ENCODE measurements at places on chromosomes 4 and X.

DNA sequence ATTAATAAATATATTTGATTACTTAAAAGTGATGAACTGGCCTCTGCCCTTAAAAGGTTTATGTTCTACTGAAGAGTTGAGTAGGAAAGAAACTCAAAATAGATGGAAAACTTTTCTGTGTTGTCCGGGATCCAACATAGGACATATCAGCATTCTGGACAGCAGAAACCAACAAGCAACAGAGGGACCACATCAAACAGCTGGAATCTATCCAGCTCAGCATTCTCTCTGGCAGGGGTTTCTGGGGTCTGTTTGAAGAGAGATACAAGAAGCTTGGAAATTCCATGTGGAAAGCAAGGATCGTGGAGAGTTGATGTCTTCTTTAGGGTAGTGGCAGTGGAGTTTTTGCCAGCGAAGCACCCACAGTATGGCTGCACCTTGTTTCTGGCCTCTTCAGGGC lies 43.6 kb downstream of the ZCCHC12 start:
- DNase-seq = no peak

DNA sequence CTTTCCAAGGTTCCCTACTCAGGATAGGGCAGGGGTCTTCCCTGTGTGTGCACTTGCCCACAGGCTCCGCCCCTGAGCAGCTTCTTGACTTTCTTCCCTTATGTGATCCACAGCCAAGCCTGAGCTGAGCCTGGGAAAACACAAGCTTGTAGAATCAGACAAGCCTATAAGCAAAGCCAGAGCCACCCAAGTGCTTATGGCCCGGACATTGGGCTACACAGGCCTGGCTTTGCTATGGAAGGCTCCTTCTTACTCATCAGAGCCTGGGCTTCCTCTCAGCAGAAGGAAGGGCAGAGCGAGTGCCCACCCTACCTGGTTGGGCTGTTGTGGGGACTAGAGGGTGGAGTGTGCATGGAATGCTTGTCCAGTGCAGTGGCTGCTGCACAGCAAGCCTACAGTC lies 1.3 kb upstream of the TNIP2 start:
- no peak for DNase-seq

- DNase-seq = no peak
Observed at GRCh38 chr4:176939445-176939844, 146.7 kb upstream of the VEGFC start.

- DNase-seq = no peak
Observed at GRCh38 chr4:1674682-1675081, 9.4 kb downstream of the FAM53A start.

DNA sequence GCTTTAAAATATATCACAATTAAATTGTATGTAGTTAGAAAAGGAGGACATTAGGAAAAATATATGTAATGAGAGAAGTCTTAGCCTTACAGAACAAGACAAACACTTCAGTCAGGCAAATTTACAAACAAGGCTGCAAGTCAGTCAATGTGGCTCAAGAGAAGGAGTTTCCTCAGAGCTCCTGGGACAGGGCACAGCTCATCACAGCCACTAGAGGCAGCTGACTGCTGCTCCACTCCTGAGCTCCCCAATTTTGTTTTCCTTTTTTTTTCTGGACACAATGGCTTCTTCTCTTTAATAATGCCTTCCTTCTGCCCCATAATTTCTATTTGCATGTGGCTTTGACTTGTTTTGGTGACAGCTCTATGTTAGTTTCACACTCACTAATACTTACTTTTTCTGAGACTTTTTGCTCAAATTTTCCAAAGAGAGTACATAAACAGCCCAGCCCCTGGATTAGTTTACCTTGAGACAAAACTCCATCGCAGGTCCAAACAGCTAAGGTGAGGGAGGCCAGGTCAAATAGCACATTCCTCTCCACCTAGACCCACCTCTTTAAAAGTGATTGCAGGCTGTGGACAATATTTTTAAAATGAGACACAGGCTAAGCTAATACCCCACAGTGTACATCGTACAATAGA lies 850.4 kb upstream of the FRG1 start:
- DNase-seq = no peak

GRCh38 chr4:88196523-88197185 lies 38.2 kb upstream of the ABCG2 start:
- DNase-seq = no peak

- no peak for DNase-seq
Observed at GRCh38 chrX:46328133-46328532, 217.1 kb downstream of the ZNF674 start.

- peak; percentile 1 for DNase-seq
Observed at GRCh38 chrX:123422875-123423274, 238.8 kb downstream of the GRIA3 start.

- DNase-seq = no peak
Observed at GRCh38 chrX:130909469-130910136, 6.6 kb upstream of the ENOX2 start.

DNA sequence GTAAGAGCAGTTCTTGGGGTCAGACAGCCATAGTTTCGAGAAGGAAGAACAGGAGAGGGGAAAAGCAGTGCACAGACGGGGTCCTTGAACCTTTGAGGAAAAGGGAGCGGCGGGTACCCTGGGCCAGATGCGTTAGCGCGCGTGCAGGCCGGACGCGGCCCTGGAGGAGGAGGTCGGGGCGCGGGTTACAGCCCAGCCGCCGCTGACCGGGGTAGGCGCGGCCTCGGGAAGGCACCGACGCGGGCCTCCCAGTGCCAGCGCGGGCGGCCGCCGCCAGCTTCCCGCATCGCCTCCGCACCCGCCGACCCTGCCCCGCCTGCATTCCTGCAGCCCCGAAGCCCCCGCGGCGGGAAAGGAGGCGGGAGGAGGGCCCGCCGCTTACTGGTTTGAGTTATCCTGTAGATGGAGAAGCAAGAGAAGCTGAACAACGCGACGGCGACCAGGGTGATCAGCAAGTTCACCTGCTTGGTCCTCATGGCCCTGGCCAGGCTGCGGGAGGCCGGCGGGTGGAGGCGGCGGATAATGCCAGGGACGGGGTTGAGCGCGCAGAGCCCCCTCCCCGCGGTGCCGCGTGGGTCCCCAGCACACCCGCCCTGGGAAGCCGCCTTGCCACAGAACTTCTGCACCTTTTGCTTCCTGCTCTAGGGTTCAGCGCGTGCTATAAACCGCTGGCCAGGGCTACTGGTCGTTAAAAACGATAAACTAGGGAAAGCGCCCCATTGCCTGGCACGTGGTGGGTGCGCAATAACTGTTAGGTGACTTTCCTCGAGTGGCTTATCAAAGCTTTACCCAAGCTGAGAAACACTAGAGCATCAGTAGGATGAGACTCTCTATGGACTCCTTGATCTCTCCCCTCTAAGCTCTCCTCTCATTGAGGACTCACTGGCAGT lies at the start of gene MGAT4D:
MGAT4D (minus strand) TSS at position 547 of the 890 bp plus-strand sequence; CDS start at position 476, 71 bp downstream.
- DNase-seq = peak; percentile 9

- peak; percentile 11 for DNase-seq
Observed at GRCh38 chrX:31213941-31214340, 142.1 kb upstream of the FTHL17 start.

DNA sequence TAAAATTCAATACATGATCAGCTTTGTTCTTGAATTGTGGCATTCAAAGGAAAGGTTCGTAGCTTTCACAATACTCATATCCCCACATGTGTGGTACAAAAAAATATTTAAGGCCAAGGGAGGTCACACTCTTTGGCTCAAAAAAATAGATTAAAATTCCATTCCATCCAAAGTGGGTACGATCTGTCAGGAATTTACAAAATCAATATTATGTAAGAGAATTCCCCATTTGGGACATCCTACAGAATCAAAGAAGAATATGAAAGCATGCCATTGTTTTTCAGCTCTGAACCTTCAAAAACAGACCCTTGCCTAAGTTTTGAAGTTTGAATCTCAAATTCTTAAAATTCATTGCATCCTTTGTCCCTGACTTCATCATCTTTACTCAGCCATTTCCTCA lies 85.8 kb downstream of the MID1 start:
- DNase-seq = no peak

- peak; percentile 32 for DNase-seq
Observed at GRCh38 chr4:15729910-15730533, 27.2 kb downstream of the BST1 start.

DNA sequence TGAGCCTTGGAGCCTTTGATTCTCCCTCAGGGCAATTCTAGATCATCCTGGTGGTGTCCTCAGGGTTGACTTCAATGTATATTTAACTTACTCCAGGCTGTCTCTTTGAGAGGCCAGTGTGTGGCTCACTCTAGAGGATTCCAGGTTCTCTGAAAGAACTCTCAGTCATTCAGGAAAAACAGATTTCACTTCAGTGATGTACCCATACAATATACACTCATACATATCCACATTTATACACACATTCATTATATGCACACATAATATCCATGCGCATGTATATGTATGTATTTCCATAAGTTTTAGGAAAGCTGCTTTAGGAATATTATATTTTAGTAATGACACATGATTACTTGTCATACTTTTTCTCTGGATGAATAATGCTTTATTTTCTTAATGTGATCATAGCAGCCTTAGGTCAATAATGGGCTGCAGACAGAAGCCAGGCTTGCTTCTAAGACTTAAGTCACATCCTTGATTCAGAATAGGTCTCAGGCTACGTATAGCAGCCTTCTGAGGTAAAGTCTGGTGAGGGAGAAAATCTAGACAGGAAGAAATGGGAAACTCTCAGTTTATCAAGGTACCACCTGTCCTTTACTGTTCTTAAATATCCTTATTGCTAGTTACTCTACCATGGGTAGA lies 397.0 kb downstream of the GPAT3 start:
- DNase-seq = no peak

DNA sequence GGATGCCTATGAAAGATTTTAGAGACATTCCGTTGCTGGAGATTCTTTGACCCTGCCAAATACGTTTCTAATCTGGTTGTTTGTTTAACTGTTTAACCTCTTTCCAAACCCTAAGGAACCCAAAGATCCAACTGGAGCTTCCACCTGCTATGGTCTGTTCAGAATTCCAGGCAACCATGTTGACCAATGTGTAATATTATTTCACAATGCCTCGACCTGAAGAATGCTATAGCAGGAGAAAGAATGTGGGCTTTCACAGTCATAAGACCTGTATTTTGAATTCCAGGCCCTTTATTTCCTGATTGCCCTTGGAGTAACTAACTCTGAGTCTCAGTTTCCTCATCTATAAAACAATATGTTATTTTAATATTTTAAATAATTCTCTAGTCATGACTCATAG lies 90.8 kb downstream of the COL25A1 start:
- DNase-seq = no peak

DNA sequence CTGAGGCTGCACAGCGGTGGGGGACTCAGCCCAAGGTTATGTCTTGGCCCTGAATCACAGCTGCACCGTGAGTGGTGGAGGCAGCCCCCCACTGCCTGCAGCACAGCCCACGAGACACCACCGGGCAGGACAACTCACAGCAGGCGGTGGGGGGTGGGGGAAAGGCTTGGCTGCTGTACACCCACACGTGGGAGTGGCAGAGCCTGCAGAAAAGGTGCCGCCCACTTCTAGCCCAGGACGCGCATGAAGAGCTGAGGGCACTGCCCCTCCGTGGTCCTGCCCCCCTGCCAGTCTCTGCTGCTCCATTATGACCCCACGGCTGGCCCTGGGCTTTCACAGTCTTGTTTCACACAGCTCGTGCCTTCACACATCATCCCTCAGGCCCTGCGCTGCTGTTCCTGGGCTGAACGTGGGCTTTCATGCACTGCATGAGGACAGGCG lies 40.8 kb downstream of the FGFRL1 start:
- DNase-seq = no peak

DNA sequence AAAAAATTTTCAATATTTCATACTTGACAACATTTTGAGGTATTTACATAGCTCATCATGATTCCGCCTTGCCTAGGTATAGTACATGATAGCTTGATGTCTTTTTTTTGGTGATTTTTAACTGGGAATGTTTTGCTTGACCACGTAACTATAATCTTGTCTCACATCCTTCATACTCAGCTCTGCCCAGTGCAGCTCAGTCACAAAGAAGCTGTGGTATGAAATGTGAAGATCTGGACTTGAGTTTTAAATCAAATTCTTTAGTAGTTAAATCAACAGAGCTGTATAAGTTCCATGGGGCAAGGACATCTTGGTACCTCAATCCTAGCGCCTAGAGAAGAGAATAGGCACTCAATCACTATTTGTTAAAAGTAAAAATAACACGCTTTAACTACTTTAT lies 276.3 kb upstream of the DKK2 start:
- DNase-seq = no peak

GRCh38 chr4:181952478-181952877 lies 290.7 kb upstream of the TENM3 start:
- DNase-seq = no peak

GRCh38 chrX:150227321-150227860 lies 135.7 kb upstream of the MAMLD1 start:
- DNase-seq = no peak

DNA sequence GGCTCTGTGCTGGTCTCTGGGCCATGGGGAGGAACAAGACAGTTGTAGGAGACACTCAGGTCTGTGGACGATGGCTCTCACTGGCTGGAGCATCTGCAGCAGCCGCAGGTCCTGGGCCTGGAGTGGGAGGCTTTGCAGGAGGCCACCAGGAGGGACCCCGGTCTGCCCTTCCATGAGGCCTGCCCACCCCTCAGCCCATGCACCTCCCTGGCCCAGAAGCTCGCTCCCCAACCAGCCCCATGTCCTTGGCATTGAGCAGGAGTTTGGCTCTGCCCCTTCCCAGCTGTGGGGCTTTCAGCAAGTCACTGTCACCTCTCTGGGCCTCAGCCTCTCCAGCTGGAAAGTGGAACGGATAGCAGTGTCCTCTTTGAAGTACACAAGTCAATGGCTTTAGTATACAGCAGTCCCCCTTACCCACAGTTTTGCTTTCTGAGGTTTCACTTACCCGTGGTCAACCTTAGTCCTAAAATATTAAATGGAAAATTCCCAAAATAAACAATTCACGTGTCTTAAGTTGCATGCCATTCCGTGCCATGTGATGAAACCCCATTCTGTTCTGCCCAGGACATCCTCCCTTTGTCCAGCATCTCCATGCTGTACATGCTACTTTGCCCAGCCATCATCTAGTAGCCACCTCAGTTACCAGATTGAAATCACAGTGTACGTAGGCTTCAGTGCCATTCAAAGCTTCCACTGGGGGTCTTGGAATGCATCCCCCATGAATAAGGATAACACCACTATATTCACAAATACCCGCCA lies 104.0 kb downstream of the CPZ start:
- DNase-seq = no peak

GRCh38 chr4:169030562-169030982 lies 20.5 kb upstream of the CBR4 start:
- DNase-seq = no peak

DNA sequence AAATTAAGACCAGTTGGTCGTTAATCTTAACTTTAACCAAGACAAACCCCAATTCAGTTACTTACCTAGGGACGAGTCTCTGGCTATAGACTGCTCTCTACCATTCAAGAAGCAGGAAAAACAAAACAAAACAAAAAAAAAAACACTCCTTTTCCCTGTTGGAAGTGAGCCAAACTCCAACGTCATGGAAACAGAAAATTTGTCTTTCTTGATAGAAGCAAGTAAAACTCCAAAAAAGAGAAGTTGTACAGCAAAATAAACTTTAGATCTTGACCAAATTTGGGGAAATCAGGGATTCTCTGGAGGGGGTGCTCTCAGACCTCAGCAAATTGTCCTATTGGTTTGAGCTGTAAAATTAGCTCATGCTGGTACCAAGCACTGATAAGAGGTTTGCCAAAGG lies 3.7 kb downstream of the CNGA1 start:
- DNase-seq = no peak
